ENCODE measurements at places on chromosomes 4 and X.

GRCh38 chrX:121160987-121161386, 113.6 kb downstream of the GLUD2 start:
- no peak for DNase-seq

GRCh38 chr4:17260166-17260907, 251.6 kb downstream of the QDPR start:
- DNase-seq: no peak

GRCh38 chr4:32987111-32987510, 2266.9 kb downstream of the PCDH7 start:
- no peak for DNase-seq

GRCh38 chrX:56366901-56367300, 134.7 kb downstream of the KLF8 start:
- DNase-seq: no peak

DNA sequence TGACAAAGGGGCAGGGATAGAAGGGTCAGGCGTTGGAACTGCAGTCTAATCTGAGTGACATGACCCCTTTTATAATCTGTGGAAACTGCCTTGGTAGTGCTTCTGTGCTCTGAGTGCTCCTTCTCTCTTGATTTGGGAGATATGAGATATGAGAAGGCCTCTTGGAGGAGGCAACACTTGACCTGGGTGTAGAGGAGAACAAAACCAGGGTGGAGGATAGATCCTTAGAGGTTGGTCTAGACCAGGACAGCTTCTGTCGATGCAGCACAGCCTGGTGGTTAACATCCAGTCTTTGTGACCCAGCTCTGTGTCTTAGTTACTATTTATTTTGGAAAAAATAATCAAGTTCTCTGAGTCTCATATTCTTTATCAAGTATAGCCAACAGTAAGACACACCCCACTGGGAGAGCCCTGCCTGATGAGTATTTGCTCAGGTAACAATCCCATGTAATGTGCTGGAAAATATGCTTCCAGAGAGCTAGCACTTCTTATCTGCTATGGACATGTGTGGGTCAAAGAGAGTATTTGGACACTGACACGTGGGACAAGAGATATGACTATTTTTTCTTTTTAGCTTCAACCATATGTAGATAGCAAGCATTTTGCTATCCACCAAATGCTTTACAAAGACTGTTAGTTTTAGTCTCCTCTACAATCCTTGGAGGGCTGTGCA, 9.1 kb downstream of the USP51 start:
- no peak for DNase-seq

Data from AG04450 (cell line).